ENCODE measurements at places on chromosomes 3 and 15. TPM values are rescaled to one million over a fixed set of nuclear protein-coding genes. Genes with fewer than 3 reads are reported as not detected.

Gene PLS1
- total RNA-seq, result 0.14 TPM

Gene PLA2G4E
- not detected for total RNA-seq

Gene FANCD2OS
- not detected for total RNA-seq

Gene SLC27A2
- 0.92 TPM for total RNA-seq

Gene MESP2
- 0.57 TPM for total RNA-seq

Gene OCA2
- total RNA-seq, result not detected

Gene CAMP
- not detected for total RNA-seq

Gene SNX33
- 13.5 TPM for total RNA-seq

Gene TIPARP
- total RNA-seq, result 36.1 TPM

Gene ALDH1L1
- total RNA-seq, result under 0.01 TPM

Gene HDC
- not detected for total RNA-seq

Gene ADIPOQ
- not detected for total RNA-seq

Gene IMPG2
- total RNA-seq, result 0.14 TPM

Gene CFAP161
- not detected for total RNA-seq

Gene PP2D1
- total RNA-seq, result not detected

Gene DIS3L
- total RNA-seq, result 26.7 TPM

Gene HGD
- total RNA-seq, result 0.71 TPM

Gene GPR62
- 0.09 TPM for total RNA-seq

Gene LRRC2
- total RNA-seq, result 6.0 TPM

Gene ARGFX
- not detected for total RNA-seq

Measured in smooth muscle cell of bladder (primary cell).